ENCODE measurements at places on chromosomes 13 and 19.

GRCh38 chr19:28602675-28603298 is 610.2 kb downstream of the UQCRFS1 start:
- DNase-seq = no peak

DNA sequence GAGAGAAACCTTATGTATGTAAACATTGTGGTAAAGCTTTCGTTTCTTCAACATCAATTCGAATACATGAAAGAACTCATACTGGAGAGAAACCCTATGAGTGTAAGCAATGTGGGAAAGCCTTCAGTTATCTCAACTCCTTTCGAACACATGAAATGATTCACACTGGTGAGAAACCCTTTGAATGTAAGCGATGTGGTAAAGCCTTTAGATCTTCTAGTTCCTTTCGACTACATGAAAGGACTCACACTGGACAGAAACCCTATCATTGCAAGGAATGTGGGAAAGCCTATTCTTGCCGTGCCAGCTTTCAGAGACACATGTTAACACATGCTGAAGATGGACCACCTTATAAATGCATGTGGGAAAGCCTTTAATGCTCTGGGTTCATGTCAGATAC is 24.7 kb downstream of the ZNF136 start:
- DNase-seq = no peak

DNA sequence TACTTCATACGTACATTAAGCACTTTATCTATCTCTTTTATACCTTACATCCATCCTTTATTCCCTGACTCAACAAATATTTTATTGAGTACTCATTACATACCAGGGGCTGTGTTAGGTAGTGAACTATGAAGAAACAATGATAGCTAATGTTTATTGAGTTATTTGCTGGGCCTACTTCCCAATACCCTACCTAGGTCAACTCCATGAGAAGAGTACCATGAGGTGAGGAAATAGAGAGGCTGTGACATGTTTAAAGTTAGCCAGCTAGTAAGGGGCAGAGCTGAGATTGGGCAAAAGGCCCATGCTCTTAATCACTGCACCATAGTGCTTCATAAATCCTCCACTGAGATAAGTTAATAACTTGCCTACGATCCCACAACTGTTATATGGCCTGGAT is 79.9 kb downstream of the FREM2 start:
- no peak for DNase-seq

GRCh38 chr13:27374650-27375049 is 49.8 kb upstream of the GTF3A start:
- peak; percentile 81 for DNase-seq

- DNase-seq = no peak
Observed at GRCh38 chr19:38293281-38293680, 10.8 kb upstream of the C19orf33 start.

GRCh38 chr19:34066007-34066643 is 106.2 kb upstream of the LSM14A start:
- no peak for DNase-seq

GRCh38 chr13:21800837-21801616 is 130.2 kb downstream of the FGF9 start:
- no peak for DNase-seq

DNA sequence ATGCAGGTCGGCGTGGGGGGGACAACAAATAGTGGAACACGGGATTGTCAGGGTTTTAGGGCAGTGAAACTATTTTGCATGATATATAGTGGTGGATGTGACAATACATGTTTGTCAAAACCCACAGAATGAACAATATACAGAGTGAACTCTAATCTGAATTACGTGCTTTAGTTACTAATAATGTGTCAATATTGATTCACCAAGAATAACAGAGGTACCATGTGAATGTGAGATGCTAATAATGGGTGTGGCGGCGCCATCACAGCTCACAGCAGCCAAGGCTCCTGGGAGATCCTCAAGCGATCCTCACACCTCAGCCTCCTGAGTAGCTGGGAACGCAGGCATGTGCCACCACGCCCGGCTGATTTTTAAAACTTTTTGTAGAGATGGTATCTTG is 12.9 kb downstream of the ELAVL1 start:
- DNase-seq = no peak

- peak; percentile 79 for DNase-seq
Observed at GRCh38 chr19:19224852-19225494, 13.2 kb downstream of the NCAN start.

- peak; percentile 43 for DNase-seq
Observed at GRCh38 chr19:47107202-47107952, 6.2 kb downstream of the ZC3H4 start.

GRCh38 chr19:279231-279630 is 12.0 kb downstream of the PLPP2 start:
- no peak for DNase-seq

- DNase-seq = peak; percentile 68
Observed at GRCh38 chr13:19864746-19865309, 1.4 kb upstream of the ZMYM5 start.

DNA sequence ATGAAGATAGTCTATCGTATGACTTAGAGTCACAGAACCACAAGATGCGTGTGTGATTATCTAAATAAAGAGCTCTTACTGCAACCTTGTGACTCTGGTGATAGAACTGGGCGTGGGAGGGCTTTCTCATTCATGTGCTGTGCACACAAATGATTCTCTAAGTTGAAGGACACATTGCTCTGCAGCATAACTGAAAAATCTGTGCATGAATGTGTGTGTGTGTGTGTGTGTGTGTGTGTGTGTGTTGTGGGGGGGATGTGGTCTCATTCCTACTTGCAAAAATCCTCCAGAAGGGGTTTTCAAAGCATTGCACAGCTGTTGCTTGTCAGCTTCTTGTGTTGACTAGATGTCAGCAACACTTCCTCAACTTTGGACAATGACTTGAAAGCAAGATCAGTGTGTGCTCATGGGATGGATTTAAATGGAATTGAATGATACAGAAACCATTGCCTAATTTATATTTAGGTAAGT is 22.4 kb downstream of the LRCH1 start:
- DNase-seq = peak; percentile 65

DNA sequence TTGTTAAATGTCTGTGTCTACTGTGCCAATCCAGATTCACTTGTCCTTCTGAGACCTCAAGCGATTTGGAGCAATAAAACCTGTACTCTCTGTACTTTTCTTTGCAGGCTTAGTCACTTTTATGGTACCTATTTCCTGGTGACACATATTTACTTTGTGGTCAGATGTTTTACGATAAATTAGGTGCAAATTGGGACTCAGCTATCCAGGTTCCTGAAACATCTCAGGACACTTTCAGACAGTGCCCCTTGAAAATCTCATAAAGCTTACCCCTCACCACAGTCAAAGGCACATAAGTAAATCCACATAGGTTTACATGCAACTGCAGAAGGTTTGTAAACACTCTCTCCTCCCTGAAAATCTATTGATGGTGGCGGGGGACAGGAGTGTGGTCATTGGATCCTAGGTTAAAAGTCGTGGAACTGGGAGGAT is 438.8 kb downstream of the EFNB2 start:
- peak; percentile 32 for DNase-seq

- no peak for DNase-seq
Observed at GRCh38 chr19:6571167-6571566, 19.8 kb downstream of the CD70 start.

- DNase-seq = no peak
Observed at GRCh38 chr13:101140087-101140770, 276.1 kb downstream of the NALCN start.

DNA sequence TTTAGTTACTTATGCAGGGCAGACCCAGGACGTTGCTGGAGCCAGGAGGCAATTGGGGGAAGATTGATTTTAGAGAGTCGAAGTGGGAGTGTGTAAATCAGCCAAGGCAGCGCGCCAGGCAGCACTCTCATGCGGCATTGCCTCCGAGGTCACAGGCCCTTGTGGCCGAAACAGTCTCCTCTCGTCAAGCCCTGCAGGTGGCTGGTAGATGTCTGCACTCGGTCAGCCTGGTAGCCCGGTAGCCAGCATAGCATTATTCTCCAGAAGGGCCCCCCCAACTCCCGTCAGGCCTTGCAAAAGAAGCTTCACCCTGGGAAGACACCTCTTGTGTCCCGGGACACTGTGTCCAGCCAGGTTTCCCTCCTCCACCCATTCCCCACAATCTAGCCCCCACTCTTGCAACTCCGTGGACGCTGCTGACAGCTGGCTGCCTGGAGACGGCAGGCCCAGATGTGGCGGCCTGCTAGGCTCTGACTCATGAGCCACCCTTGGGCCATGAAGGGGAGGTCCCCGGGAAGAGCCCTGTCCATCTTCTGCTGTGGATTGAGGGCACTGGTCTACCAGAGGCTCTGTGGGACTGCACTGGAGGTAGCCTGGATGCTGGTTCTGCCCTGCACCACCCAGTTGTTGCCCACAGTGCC is 2.6 kb upstream of the PEPD start:
- DNase-seq = peak; percentile 6

DNA sequence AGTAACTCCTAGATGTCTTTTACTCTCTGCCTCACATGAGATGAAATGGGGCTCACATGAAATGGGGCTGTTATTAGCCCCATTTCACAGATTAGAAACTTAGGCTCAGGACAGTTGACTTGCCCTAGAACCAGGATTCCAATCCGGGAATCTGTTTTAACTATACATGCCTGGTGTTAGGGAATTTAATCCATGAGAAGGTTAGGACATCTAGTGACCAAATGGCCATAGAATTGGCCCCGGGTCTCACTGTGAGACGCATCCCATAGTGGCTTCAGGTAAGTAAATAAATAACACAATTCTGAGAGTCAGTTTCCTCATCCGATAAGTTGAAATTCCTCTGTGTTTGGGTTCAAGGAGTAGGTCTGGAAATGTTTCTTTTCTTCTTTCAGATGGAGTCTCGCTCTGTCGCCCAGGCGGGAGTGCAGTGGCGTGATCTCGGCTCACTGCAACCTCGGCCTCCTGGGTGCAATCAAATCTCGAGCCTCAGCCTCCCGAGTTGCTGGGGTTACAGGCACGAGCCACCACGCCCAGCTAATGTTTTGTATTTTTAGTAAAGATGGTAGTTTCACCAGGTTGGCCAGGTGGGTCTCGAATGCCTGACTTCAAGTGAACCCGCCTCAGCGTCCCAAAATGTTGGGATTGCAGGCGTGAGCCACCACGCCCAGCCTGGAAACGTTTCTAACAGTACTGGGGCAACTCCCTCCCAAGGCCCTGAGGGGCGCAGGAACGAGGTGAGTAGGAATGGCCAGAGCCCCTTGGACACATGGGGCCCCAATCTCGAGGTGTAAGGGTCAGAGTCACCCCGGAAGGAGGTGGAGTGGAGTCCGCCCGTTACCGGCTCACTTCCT is 1.2 kb upstream of the ZNF574 start:
- DNase-seq = no peak

- no peak for DNase-seq
Observed at GRCh38 chr19:397941-398706, 10.8 kb downstream of the C2CD4C start.

DNA sequence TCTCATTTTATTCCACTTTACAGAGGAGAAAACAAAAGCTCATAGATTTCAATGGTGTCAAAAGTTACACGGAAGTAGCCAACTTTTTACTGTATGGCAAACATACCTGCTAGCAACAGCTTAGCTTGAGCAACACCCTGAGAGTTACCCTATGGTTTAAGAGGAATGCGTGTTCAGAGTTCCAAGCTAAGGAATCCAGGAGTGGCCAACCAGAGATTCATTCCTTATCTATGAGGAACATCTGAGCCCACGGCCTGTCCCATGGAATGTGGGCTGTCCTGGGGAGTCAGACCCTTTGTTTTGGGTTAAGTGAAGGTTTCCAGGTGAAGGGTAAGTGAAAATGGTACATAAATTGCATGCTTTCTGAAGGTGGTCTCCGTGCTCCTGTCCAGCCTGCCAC is 67.5 kb downstream of the STARD13 start:
- no peak for DNase-seq

- DNase-seq = no peak
Observed at GRCh38 chr13:74040200-74040599, 94.0 kb downstream of the KLF12 start.

DNA sequence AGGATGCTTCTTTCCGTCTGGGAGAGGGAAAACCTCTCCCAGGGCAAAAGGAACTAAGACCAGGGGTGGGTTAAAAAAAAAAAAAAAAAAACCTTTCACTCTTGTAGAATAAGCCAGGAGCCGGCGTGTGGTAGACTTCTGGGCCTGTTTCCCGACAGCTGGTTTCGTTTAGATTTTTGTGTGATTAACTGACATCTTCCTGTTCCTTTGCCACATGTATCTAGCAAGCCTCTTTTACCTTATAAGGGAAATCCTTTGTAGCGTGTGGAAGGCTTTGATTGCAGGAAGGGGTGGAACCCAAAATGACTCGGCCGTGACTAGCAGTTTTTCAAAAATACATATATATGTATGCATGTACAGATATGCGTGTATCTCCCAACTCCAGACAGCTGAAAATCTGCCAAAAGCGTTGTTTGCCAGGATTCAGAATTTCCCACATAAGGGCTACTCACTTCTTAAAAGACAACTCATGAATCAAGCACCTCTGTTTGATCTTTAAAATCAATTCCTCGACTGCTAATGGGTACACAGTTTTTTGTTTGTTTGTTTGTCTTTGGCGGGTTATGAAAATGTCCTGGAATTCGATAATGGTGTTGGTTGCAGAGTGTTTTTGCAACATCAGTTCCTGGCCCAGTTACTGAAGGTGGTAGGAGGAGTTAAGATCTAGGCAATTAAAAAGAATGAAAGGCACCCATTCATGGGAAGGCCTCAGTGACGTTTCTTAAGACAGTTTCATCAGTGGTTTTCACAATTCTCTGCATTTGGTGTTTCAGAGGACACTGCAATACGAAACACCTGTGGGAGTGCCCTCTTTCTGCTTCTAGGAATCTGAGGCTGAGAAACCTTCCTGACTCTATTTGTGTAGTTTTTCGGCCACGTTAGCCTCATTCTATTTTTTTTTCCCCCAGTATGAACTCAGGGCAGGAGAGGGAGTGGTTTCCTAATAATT is 2.7 kb downstream of the TPM4 start:
- peak; percentile 98 for DNase-seq

- DNase-seq = no peak
Observed at GRCh38 chr19:29485293-29485692, 40.5 kb upstream of the VSTM2B start.

DNA sequence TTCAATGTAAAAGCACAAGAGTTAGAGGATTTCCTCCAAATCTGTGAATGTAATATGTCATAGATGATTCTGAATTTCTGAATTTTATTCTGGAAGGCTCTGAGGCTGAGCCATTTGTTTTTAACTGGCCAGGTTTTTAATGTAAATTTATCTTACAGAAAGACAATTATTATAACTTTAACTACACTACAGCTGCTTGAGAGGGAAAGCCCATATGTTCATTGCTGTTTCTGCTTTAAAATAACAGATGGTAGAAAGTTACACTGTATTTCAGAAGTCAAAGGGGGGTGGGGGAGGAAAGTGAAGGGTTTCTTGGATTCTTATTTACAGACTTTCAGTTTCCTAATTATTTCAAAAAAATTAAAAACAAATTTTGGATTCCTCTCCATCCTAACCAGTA is 62.8 kb downstream of the DNAJC15 start:
- DNase-seq = no peak

DNA sequence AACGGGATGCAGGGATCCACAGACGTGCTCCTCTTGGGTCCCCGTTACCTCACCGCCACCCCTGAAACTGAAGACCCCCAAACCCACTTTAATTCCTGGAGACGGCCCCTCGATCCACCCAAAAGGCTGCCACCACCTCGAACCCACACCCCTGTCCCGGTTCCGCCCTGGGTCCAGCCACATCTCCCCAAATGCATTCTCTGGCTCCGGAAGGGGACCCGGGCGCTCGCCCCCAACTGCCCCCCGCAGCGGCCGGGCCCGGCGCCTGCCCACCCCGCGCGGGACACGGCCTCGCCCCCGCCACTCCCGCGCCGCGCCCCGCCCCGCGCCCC is 219 bp upstream of the FSTL3 start:
- DNase-seq = no peak

GRCh38 chr13:106212386-106213010 is 323.0 kb downstream of the EFNB2 start:
- DNase-seq = no peak

GRCh38 chr13:32272021-32272683 is 43.0 kb downstream of the ZAR1L start:
- peak; percentile 7 for DNase-seq
